ENCODE measurements at places on chromosomes 13 and 19.

GRCh38 chr19:41569481-41570150 is 6.3 kb upstream of the CEACAM21 start:
- DNase-seq, result no peak

DNA sequence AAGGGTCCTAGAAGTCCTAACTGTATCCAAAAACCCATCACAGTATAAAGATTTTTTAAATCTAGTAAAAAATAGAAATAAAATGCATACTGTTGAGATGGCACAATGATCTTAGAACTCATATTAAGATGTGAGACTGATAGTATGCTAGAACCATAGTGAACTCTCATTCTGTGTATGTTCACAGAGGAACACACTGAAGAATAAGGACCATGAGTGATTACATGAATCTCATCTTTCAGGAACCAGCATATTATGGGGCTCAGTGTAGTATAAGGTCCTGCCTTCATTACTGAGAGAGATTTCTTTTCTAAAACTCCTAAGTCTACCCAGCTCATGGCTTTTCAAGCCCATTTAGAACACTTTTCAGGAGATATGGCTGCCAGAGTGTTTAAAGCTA is 59.8 kb upstream of the RFC3 start:
- no peak for DNase-seq

GRCh38 chr13:110653851-110654250 is 38.5 kb downstream of the NAXD start:
- DNase-seq, result peak; percentile 76

DNA sequence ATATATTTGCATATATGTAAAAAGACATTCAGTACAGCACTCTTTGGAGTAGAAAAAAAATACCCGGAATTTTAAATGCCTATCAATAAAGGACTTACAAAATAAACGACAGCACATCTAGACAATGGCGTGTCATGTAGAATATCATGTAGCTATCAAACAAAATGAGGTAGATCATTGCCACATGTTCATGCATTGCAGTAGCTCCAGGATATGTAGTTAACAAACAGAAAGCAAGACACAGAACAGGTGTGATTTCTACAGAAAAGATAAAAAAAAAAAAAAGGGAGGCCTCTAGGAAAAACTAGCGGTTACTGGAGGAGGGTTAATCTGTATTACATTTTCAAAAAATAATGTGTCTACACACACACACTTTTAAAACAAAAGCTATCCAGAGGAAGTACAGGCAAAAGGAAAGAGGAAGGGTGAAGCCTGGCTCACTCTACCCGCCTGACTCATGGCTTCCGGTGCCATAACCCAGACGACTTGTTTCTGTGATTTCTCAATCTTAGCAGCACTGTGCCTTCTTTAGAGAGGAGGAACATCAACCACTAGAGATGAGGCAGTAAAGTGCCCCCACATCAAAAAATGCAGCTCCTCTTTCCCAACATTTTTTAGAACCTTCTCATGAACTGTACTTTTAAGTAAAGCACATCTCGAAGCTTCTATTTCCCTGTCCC is 6.9 kb downstream of the KCTD12 start:
- peak; percentile 90 for DNase-seq

DNA sequence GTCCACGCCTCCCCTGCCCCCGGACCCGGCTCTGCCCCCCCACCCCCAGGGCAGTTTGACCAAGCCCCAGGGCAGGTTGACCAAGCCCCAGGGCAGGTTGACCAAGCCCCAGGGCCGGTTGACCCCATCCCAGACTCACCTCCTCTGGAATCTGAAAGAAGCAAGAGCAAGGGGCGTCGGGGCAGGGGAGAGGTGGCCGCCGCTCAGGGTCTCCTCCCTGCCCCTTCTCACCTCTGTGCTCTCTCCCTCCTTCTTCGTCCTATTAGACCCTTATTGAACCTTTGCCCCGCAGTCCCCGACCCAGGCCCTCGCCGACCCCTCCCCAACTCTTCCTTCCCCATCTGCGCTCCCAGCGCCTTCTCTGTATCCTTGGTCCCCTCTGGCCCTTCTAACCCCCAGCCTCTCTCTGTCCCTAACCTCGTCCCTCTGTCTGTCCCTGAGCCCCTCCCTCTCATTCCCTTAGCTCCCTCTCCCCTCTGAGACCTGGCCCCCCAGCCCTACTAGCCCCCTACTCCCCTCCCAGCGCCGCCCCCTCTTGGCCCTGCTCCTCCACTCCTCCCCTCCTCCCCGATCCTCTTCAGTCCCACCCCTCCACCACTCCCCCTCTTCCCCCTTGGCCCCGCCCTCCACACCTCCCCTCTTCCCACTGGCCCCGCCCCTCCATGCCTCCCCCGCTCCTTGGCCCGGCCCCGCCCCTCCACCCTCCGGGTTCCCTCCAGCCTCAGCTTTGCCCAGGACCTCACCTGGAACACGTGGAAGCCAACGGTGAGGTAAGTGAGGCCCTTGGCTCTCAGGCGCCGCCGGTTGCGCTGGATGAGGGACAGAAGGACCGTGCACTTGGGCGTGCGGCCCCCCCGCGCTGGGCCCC is 7.6 kb downstream of the CAPN12 start:
- DNase-seq, result peak; percentile 86

DNA sequence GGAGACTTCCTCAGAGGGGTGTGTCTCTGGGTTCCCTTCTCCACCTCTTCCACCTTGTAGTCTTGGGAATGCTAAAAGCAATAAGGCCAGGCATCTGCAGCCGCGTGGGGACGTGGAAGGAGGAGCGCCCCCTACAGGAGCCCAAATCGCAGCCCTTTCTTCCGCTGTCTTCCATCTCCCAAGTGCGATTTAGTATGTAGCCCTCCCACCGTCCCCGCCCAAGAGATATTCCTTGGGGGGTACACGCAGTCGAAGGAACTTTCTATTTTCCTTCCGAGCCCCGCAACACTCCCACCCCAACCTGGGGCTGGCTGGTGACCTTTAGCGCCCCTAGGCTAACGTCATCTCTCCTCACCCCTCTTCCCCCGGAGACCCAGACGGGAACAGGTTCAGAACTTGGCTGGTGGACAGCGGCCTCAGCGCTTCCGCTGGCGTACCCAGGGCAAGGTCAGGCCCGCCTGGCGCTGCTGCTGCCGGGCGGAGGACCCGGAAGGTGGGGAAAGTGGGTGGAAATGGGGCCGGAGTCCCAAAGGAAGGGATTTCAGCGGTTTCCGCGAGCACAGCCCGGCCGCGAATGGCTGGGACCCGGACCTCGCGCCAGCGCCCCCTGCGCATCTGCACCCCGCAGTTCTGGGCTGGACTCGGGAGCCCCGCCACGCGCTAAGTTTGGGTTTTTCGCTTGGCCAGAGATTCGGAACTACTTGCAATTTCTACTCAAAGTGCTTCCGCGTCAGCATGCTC is 2.1 kb upstream of the PCDH8 start:
- peak; percentile 92 for DNase-seq

DNA sequence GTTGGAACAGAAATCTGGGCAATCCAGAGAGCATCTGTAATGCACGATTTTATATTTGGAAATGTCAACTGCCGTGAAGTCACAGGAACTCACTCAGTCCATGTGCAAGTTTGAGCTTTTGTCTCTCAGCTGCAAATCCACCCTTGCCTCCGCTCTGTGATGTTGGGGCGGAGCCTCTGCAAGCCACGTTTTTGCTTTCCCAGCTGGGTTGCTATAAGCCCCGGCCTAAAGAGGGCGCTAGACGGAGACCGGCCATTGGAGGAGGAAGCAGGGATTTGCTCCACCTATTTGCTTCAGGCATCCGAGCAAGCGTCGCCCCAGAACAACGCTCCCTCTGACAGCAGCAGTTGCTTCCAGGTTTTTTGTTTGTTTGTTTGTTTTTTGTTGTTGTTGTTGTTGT is 56.2 kb downstream of the TRPM4 start:
- DNase-seq, result no peak

DNA sequence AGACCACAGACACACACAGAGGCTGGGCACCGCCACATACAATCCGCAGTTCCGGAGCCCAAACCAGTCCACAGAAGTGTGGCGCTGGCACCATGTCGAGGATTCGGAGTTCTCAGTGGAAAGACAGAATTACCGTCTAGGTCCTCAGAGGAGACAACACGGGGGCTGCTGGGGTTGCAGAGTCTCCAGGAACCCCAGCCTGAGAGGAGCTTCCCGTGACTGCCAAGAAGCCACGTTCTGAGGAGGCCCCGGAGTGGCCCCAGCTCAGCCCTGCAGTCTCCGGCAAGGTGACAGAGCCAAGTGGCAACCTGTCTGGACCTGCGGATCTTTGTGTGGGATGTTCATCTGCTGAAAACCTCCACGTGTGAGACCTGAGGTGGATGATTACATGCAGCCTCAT is 7.3 kb upstream of the ADPRHL1 start:
- DNase-seq, result no peak

DNA sequence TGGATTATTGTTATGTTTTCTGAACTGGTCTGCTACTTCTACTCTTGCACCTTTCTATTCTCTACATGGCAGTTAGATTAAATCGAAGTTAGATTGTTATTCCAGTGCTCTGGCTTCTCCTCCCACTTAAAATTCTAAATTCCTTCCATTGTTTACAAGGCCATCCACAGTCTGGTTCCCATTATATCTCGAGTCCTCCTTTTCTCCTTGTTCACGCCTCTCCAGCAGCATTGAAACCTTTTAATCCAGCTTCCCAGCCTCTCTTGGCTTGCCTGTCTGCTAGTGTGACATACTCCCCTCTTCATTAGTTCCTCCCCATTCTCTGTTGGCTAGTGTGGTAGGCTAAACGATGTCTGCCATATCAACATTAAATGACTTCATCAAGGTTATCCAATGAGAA is 54.5 kb downstream of the DNAJC15 start:
- DNase-seq, result no peak

DNA sequence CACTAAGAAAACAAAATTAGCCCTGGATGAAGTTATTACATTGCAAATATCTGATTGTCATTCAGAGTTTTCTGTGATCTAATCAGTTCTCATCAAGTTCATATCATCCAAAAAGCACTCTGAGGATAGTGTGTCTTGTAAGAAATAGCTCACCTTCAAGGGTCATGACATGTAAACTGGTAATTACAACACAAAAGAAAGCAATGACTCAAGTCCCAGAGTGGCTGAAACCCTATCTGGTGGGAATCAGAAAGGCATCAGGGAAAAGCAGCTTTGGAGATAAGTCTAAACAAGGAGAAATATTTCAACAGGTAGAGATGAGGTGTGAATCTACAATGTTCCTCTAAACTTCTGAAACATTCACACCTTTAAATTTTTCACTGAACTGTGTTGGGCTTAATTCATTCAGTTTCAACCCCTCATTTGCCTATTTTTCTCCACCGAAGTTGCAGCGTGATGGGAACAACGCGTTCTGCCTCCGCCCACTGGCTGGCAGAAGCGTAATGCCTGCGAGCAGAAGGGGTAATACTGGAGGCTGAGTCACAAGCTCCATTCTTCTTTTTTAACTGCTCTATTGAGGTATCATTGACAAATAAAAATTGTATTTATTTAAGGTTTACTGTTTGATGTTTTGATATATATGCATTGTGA is 155.2 kb upstream of the IPO5 start:
- DNase-seq, result no peak

- DNase-seq, result no peak
Observed at GRCh38 chr19:4051175-4052101, 15.3 kb downstream of the ZBTB7A start.

DNA sequence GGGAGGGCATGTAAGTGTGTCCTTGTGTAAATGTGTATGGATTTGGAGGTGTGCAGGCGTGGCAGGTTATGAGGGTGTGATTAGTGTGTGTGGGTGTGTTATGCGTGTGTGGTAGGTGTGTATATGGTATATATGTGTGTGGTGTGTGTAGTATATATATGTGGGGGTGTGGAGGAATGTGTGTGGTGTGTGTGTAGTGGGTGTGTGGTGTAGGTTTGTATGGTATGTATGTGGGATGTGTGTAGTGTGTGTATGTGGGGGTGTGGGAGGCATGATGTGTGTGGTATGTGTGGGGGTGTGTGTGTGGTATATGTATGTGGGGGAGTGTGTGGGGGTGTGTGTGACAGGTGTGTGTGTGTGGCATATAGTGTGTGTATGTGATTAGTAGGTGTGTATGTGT is 104.2 kb downstream of the SLC7A1 start:
- no peak for DNase-seq

DNA sequence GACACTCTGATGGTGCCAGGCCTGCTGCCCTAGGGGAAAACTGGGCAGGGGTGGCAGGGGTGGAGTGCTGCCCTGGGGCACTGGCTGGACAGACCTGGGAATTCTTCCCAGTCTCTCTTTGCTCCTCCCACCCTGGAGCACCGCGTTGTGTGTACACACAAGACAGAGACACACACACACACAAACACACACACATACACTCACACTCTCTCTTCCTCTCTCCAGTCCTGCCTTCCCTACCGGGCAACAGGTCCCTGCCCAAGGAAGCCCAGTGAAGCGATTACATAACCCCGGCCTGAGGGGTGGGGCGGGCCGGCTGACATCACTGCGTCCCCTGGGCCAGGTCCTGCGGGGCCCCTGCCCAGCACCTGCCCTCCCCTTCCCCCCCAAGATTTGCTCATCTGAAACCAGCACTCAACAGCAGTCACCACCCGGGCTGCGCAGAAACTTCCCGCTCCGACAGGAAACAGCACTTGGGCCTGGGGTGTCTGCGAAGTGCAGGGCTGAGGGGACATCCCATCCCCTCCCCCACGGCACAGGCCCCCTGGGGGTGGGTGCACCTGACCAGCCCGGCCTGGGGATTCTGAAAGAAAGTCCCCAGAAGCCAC is 1.2 kb downstream of the MKNK2 start:
- DNase-seq, result peak; percentile 92

- DNase-seq, result no peak
Observed at GRCh38 chr13:100646030-100646673, 28.4 kb downstream of the TMTC4 start.

DNA sequence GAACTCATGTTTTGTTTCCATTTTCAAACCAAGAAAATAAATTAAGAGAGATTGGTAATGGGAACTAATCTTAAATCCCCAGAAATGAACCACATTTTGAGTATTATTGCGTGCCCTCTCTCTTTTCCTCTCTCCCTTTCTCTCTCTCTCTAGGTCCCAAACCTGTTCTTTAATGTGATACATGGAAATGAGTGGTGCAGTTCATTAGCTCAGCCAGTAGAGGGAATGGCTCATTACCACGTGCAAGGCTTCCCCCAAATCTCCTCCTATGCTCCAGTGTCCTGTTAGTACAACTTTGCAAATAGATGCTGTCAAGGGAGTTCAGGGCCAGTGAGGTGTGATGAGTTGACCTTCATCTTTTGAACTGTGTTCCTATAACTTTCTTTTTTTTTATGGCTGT is 178.4 kb downstream of the FGF9 start:
- DNase-seq, result no peak

GRCh38 chr13:97506511-97506910 is 72.5 kb downstream of the RAP2A start:
- DNase-seq, result no peak

DNA sequence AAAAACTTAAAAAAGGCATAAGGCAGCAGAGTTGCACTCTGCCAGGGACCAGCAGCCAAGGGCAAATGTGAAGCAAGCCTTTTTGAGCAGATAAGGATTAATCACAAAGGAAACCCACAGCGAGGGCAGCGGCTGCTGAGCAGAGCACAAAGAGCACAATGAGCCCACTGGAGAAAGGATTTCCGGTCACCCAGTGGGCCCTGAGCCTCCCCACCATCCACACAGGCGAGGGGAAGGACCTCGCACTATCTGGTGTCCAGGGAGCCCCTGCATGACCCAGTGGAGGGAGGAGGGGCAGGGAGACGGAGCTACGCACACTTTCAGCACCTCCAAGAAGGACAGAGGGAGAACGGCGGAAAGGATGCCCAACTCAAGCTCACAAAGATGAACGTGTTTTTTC is 40.0 kb downstream of the COL4A1 start:
- no peak for DNase-seq
